ENCODE measurements at places on chromosomes 6 and 20. TPM values are rescaled to one million over a fixed set of nuclear protein-coding genes. Genes with fewer than 3 reads are reported as not detected.
A peak's percentile ranks its signal among the peaks of the same experiment; 100 is the strongest.

Gene CD109
- total RNA-seq, result 6.5 TPM

Gene VSTM2L
- under 0.01 TPM for total RNA-seq

Gene CGA
- total RNA-seq, result not detected

Gene GHRH
- total RNA-seq, result not detected

Gene DDAH2
- 109 TPM for total RNA-seq

Gene PREX1
- total RNA-seq, result 33.1 TPM

Gene PRDM13
- total RNA-seq, result not detected

Gene YWHAB
- total RNA-seq, result 96.6 TPM

Gene ACSS2
- 42.9 TPM for total RNA-seq

Gene RAD21L1
- total RNA-seq, result not detected

Gene DACT2
- total RNA-seq, result not detected

Gene IL17A
- total RNA-seq, result not detected

Gene IP6K3
- not detected for total RNA-seq

DNA sequence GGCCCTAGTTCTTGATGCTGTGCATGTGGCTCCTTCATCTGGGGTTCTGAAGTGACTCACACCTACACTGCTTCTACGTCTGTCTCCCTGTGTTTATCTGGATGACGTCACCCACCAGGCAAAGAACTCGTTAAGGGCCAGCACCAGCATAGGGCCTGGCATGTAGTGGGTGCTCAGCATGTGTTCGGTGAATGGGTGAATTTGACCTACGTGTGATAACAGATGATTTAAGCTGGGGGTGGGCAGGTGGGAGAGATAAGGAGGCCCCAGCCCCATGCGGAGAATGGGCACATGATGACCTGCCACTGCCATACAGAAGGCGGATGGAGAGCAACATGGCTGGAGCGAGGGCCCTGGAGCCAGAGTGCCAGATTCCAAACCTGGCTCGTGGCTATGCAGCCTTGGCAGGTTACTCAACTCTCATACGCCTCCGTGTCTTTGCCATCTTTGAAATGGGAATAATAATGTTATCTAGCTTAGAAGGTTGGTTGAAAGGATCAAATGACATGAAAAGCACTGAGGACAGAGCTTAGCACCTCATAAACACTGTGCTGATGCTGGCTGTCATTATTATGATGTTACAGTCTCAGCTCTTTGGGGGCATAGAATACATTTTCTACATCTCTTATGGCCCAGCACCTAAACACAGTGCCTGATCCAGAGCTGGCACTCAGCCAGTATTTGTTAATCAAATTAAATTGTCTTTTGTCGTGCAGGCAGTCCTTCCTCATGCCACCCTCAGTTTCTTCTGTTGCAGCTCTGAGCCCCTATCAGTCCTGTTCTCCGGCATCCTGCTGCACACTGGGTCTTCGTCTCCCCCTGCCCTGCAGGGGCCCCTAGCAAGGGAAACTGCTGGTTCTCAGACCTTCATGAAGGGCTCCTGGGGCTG is 39.6 kb downstream of the VEGFA start:
- no peak for DNase-seq

- DNase-seq, result no peak
Observed at GRCh38 chr6:30029588-30029987, 31.5 kb upstream of the POLR1H start.

DNA sequence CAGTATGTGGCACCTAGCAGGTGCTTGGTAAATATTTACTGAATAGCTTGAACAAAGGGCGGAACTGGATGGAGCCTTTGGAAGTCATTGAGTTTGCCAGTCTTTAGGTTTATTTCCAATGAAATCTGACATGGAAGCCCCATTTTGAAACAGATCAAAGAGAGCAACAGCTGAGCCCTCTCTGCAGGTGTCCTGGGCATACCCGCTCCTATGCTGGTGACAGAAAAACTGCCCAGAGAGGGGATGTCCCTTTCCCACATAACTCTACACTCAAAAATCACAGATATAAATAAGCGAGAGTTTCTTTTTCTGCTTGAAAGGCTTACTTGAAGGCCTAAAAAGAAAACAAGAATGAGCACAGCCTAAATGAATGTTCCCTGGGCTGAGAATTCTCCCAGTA is 53.0 kb upstream of the RALY start:
- DNase-seq, result no peak

GRCh38 chr20:1987826-1988225 is 6.0 kb downstream of the PDYN start:
- DNase-seq, result no peak

DNA sequence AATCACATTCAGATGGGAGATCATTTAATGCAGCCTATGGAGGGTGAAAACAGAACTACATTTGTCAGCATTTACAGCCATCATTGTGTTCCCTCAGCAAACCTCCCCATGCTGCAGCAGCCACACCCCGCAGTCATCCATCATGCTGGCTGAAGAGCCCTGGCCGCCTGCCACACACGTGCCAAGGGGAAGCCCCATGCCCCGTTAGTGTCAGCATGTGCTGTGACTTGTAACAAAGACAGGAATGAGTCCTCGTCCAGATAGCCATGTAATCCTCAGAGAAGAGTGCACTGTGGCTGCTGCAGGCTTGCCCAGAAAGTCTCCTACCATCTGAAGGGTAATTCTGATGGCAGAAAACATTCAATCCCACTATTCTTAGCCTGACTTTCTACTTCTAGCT is 1097.8 kb downstream of the KIF16B start:
- DNase-seq, result peak; percentile 77

DNA sequence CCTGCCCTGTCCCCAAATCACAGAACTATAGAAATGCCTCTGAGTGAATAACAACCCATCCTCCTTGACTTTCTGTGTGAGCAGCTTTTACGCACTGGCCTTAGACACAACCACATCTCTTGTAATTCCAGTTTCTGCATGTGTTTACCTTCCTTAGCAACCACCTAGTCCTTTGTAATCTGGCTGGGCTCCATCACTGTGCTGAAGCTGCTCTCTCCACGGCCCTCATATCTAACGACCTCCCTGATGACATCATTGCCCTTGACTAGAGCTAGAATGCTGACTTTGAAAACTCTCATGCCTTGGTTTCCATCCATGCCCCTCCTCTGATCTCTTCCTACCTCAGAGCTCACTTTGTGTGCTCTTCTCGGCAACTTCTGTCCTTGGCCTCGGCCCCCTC is 30.5 kb upstream of the GLP1R start:
- DNase-seq, result no peak

DNA sequence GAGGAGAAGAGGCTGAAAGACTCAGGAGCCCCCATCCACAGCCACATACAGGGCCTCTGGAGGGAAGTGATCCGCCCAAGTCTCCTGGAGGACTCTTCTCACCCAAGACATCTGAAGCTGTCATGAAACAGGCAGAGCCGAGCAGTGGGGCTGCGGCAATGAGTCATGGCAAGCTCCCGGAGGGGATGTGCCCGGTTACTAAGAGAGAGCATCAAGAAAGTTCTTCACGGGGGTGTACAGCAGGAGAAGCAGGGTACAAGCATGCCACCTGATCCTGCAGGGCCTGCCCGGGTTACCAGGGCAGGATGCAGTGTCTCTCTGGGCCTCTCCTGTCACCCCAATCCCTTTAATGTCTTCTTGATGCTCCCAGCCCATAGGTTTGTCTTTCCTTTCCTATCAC is 21.1 kb downstream of the TRIM26 start:
- DNase-seq, result peak; percentile 19

DNA sequence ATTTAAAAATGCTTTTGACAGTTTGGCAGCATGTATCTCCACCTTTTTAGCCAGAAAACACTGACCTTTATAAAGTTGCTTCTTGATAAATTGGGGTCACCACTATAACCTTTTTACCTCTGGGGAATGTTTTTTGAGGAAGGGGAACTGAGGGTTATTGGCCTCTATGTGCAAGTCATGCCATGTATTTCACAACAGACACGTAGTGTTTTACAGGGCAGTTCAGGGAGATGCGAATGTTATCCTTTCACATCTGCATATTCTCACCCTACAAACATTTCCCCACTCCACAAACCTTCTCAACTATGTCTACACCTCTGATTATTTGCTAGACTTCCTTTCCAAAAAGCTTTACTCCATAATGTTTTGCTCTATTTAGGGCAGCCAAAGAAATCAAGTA is 17.0 kb upstream of the SLA2 start:
- no peak for DNase-seq

DNA sequence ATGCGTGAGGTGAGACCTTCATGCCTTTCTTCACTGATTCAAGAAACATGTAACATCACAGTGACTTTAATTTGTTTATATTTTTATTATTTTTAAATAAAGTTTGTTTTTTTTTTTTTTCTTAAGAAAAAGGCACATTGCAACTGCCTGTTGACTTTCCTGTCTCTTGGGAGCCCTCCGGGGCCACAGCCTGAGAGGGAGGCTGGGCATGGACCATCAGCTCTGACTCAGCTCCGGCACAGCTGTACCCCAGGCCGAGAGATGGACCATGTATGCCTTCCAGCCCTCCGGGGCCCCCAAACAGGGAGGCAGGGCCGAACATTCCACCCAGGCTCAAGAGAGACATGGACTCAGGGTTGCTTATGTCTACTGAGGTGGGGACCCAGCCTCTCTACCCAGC is 99.9 kb downstream of the NFATC2 start:
- DNase-seq, result no peak

DNA sequence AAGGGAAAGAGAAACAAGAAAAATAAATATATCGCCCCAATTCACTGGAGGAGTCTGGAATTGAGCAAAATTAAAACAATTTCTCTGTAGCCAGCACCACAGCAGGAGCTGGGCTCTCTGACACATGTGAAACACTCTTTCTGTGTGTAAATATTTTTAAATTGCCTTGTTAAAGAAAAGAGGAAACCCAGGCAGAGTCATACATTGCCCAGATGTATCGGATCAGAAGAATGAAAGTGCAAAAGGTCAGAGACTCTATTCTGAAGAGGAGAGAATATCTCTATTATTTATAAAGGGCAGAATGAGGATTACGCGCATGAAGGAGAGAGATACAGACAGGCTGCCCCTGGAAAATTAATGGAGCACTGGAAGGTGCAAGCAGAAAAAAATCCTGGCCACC is 127.0 kb upstream of the MAN1A1 start:
- no peak for DNase-seq

DNA sequence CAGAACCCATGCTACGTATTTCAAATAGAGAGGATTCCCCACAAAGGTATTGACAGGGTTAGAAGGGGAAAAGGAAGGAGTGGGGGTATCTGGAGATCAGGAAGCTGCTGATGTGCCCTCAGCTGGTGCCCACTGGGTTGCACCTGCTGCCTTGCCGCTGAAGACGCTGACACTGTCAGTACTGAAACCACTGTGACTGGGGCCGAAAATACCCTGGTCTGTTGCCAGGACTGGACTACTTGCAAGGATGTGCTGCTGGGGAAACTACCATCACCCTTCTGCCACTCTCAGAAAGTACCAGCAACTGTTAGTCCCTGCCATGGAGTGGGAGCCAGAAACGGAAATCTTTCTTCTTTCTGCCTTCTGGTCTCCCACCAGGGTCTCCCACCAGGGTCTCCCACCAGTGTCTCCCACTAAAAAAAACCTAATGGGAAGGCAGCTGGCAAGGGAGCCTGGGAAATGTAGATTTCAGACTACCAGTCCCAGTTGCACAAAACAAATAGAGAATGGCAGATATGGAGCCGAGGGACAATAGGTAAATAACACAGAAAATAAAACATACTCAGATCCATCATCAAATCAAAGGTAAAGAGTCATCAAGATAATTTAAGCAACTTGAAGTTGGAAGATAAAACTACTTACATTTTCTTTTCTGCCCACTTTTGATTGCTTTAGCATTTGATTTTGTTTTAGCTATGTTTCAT is 204.8 kb downstream of the TPBG start:
- no peak for DNase-seq

GRCh38 chr6:43405354-43405753 is 22.0 kb upstream of the ABCC10 start:
- no peak for DNase-seq

- peak; percentile 40 for DNase-seq
Observed at GRCh38 chr6:22886650-22887581, 317.6 kb downstream of the HDGFL1 start.

DNA sequence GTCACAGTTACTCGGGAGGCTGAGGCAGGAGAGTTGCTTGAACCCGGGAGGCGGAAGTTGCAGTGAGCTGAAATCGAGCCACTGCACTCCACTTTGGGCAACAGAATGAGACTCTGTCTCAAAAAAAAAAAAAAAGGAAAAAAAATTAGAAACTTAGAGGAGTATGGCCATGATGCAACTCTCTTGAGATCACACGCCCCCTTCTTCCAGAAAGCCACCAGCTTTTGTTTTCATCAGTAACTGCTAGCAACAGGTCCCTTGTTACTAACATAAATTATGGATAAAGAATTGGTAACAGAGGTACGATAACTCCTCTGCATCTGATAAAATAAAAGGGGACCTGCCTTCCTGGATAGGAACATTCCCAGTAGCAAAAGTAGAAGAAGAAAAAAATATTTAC is 308.2 kb downstream of the CD83 start:
- no peak for DNase-seq

GRCh38 chr6:155377061-155377460 is 62.8 kb upstream of the TFB1M start:
- DNase-seq, result peak; percentile 26

- DNase-seq, result no peak
Observed at GRCh38 chr20:60507087-60507694, 549.0 kb downstream of the CDH26 start.

DNA sequence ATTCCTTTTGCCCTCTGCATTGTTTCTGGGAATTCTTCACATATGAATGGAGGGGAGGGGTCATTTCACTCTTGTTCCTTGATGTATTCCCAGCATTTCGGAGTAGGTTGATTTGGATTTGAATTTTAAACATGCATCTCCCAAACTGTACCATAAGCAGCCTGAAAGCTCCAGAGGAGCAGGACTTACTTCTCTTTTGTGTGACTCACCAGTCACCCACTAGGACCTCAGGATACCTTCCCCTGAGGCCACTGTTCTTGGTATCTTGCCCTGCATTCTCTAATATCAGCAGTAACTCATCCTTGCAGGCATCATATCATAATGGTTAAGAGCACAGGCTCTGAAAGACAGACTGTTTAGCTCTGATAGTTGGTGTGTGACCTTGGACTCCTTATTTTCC is 703 bp downstream of the MRPL2 start:
- DNase-seq, result no peak

DNA sequence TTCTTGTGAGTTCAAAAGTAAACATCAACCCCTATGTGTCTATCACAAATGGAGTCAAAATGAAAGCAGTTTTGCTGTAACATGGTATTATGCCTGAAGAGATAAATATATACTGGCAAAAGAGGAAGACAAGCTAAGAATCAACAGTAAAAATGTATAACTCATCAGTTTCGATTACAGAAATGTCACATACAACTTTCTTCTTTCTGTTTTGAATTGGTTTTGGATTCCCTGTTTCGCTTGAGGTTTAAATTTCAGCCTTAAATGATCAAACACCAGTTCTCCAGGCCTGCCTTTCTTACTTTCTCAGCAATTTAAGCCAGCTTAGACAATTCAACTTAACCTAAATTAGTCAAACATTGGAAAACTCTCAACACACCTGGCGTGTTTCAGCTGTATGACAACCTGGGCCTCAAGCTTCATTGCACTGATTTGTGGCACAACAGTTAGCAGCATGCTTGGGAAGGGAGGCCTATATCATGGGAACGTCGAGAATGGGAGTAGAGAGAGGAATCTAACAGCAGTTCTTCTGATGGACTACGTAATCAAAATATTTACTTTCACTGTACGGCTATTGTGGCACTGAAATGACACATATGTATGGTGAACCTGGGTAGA is 51.9 kb upstream of the MARCKS start:
- no peak for DNase-seq

- DNase-seq, result no peak
Observed at GRCh38 chr20:16392346-16392745, 180.9 kb downstream of the KIF16B start.

All from lung microvascular endothelial cell (primary cell).